Stromal cell of bone marrow (primary cell): ENCODE measurements at places on chromosomes 4 and X.

DNA sequence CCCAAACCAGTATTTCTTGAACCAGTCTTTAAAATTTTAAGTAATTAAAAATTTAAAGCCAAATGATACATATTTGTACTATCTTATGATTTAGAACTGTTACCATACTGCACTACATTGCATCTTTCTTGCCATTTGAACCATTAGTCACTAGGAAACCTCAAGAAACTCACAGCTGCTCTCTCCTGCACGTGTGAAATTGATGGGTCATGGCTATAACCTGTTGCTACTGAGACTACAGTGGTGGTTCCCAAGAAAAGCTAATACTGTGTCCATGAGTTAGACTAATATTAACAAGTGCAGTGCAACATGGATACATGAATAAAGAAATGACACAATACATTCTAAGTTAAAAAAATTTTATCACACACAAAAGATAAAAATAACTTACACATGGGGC, 88.4 kb downstream of the PDE5A start:
- no peak for DNase-seq

DNA sequence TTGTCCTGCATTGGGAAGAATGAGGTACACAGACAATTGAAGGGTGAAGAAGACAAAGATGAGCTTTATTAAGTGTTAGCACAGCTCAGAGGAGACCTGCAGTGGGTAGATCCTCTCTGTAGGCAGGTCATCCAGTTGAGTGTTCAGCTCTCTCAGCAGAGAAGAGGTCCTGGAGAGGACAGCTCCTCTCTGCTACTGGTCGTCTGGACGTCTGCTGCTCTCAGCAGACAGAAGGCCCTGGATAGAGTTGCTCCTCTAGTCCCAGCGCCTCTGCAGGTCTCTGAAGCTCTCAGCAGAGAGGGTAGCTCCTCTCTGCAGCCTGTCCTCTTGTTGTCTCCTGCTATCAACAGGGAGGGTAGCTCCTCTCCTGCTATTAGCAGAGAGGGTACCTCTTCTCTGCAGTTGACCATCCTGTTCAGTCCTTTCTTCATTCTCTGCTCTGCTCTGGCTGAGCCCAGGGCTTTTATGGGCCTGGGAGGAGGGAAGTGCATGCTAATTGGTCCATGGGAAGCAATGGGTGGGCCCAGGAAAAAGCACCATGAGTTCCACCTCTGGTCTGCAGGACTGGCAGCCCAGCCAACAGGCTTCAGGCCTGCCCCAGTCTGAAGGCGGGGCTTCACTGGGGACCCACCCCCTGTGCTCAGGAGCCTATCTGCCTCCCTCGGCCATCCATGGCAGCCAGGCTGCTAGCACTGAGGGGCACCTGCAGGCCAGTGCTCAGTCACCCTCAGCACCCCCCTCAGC, 54.1 kb upstream of the IBSP start:
- DNase-seq: no peak

DNA sequence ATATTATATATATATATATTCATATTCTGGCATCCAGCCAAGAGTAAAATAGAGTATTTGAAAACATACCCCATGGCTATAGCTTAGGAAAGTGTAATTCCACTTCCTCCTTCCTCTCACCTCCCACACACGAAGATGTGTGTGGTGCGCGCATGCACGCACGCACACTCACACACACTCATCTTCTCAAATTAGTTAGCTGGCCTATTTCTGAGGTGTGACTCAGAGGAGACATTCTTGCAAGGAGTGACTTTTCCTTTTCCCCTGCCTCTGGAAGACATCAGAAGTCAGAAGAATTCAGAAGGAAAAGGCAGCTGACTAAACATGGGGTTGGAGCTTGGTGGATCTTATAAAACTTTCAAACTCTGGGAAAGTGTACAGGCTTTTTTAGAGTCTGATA, 8.8 kb downstream of the ENPEP start:
- DNase-seq: peak; percentile 81

- DNase-seq: peak; percentile 33
Observed at GRCh38 chr4:56575820-56576429, 70.3 kb downstream of the ARL9 start.

- no peak for DNase-seq
Observed at GRCh38 chr4:47490550-47490949, 5.5 kb downstream of the ATP10D start.

DNA sequence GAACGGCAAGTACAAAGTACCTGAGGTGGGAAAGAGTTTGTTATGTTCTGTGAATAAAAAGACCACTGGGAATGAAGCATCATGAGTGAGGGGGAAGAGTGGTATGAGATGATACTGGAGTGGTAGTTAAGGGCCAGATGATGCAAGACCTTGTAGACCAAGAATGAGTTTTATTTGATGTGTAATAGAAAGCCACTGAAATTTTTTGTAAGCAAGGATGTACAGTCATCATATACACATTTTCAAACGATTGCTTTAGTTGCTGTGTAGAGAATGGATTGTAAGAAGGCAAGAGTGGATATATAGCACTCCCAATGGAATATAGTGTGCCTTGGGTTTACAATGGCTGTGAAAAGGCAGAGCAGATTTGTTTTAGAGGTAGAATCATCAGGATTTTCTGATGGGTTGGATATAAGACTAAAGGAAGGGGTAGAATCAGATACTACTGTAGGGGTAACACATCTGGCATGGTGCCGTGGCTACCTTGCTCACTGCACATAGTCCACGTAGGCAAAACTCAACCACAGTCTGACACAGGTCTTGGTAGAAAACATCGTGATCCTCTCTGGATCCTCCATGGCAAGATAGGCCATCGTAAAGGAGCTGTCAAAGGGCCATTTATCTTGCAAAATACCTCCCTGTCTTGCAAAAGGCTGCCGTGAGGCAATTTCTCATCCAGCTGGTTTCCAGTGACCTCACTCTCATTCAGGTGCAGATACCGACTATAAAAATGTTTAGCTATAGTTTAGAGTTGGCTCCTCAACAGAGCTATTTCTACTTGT, 14.9 kb downstream of the TIFA start:
- no peak for DNase-seq

DNA sequence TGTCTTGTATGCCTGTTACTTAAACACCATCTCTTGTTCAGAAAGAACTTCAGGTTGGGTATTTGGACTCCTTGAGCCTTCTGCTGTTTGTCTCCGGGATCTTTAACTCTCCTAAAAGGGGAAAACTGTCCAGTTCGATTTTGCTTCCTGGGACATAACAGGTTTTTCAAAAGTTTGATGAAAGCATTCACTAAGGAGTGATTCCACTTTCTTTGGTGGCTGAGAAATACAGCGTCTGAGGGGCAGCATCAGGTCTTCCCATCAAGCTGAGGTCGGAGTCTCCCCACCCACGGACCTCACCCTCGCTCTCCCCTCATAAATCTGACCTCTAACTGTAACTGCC, 1.4 kb downstream of the AFAP1 start:
- DNase-seq: no peak

DNA sequence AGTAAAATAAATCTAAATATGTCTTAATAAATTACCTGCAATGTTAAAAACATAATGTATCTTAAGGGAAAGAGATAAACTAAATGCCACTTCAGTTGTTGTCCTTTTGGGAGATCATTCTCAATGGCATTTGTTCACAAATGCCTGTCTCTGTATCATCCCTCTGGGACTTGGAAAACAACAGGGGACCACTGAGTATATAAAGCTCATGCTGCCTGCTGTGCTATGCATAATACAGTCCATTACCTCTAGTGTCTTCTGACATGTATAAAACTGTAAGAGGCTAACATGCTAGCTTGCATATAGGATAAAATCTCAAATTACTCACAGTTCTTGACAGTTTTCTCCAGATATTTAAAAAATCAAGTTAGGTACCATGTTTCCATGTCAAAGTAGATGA, 503.9 kb downstream of the PDHA2 start:
- DNase-seq: no peak

- no peak for DNase-seq
Observed at GRCh38 chrX:11751261-11751660, 6.8 kb upstream of the MSL3 start.

- no peak for DNase-seq
Observed at GRCh38 chrX:20420058-20420457, 153.3 kb upstream of the RPS6KA3 start.

- no peak for DNase-seq
Observed at GRCh38 chr4:114250439-114250891, 271.0 kb upstream of the ARSJ start.

DNA sequence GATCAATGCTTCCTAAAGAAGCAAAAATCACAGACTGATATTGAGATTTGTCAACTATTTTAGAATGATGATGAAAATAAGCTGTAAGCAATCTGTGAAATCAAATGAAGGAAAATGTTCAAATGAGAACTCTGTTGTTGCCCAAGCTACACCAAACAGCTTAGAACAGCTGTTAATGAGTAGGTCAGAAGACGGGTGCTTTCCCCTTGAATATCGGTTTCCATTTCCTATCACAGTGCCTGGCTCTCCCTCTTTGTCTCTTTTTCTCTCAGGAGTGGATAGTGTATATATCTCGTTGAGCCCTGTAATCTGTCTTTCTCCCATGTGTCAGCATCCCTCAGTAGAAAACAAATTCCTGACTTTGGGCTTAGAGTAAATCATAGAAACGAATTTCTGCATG, 1592.9 kb upstream of the TENM3 start:
- DNase-seq: no peak

- DNase-seq: no peak
Observed at GRCh38 chr4:70946939-70947338, 44.8 kb downstream of the MOB1B start.

GRCh38 chr4:103129174-103129573, 29.5 kb upstream of the BDH2 start:
- DNase-seq: no peak

GRCh38 chrX:106894978-106895452, 8.1 kb downstream of the RIPPLY1 start:
- DNase-seq: peak; percentile 51

DNA sequence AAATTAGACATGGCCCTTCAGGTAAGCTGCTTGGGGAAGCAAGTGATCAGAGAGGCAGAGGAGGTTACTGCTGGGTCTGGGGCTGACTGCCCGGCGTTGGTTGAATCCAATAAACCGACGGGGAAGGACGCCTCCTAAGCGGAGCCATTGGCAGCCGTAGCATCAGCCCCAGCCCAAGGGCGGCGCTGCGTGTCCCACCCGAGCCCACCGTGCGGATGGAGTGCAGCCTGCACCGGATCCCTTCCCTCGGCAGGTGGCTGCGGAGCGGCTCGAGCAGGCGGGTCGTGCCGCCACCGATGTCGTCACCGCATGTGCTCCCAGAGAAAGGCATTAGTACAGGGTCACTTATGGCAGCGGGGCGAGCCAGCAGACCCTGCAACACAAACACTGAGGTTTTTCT, 82.1 kb downstream of the ALPK1 start:
- no peak for DNase-seq

DNA sequence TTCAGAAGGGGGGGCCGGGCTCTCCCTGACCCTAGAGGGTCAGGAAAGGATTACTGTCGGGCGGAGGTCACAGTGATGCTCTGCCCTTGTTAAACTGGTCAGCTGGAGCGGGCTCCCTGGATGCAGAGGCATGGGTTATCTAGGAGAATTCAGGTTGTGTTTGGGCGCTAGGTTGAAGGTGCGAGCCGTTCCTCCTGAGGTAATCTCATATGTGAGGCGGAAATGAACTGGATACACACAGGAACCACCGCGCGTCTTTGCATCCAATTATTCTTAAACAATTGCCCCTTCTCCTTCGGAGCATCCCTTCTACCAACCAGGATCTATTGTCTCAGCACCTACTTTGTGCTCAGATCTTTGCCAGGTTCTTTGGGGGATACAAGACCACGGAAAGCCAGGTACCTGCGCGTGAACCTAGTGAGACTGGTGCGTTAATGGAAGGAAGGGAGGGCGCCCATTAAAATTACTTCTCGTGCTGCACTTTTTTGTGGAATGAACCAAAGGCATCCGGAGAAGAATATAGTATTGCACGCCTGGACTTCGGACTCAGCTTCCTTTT, 28.4 kb downstream of the HAND2 start:
- no peak for DNase-seq

GRCh38 chr4:6888506-6889071, 21.0 kb upstream of the TBC1D14 start:
- no peak for DNase-seq

GRCh38 chr4:8345946-8346814, 76.6 kb downstream of the HTRA3 start:
- no peak for DNase-seq

- DNase-seq: no peak
Observed at GRCh38 chrX:34810916-34811315, 131.7 kb upstream of the FAM47B start.

- DNase-seq: no peak
Observed at GRCh38 chrX:53284684-53285447, 3.5 kb upstream of the IQSEC2 start.

DNA sequence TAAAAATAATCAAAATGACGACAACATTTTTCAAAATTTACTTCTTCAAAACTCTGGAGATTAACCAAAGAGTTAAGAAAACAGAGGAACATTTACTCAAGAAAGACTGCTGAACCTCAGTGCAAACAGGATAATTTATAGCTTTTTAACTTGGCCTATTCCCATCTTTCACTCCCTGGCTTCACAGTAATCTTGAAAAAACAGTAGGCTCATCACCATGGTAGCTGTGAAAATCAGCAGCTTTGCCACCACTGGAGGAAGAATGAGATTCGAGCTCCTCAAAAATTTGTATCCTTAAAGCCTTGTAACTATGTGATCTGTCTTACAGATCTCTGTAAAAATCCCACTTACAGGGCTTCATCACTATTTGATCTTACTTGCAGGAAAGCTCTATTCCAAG, 447.7 kb upstream of the CTSO start:
- peak; percentile 28 for DNase-seq

GRCh38 chrX:109843963-109844751, 111.1 kb upstream of the ACSL4 start:
- DNase-seq: no peak

DNA sequence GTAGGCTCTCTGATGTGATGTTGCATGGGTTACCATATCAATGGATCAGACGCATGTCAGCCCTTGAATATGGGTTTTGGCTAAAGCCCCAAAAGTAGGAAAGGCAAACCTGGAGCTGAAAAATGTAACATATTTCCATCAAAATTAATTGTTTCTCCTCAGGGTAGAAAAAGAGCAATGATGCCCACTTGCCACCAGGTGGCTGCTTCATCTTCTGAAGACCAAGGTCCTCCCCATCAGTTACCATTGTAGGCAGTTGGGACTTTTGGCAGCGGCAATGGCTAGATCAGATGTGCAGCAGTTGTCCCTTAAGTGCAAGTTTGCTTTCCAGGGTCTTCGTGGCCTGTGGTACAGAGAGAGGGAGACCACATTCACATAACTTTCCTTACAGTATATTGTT, 118.2 kb downstream of the NAF1 start:
- DNase-seq: peak; percentile 13

GRCh38 chr4:156976147-156976546, 4.5 kb upstream of the PDGFC start:
- DNase-seq: no peak

DNA sequence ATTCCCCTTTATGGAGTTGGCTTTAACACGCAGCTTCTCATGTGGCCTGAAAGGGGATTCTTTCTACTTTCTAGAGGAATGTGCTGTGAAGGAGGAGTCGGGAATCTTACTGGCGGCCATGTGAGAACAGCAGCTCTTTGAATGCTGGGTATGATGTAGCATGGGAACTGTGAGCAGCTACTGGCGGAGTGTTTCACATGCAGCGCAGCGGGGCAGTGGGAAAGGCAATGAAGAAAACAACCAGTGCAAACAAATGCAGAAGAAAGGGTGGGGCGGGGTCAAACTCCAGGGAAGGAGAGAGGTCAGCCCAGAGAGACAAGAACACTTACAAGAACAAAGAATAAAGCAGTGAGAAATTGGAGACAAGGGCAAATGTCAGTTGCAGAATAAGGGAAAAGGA, 363.8 kb upstream of the FTHL17 start:
- DNase-seq: no peak

- no peak for DNase-seq
Observed at GRCh38 chrX:31200430-31200829, 128.6 kb upstream of the FTHL17 start.

- DNase-seq: peak; percentile 63
Observed at GRCh38 chr4:95548738-95549245, at the start of gene UNC5C. Gene UNC5C, minus strand, starts transcription at chr4:95548973.
